ENCODE measurements at places on chromosomes 4 and X. TPM values are rescaled to one million over a fixed set of nuclear protein-coding genes. Genes with fewer than 3 reads are reported as not detected.

Gene CPXCR1
- total RNA-seq = not detected

Gene IL3RA
- total RNA-seq = 11.1 TPM

Gene KCND1
- 0.96 TPM for total RNA-seq

- DNase-seq = no peak
These were observed 17.3 kb downstream of the PARM1 start for GRCh38 chr4:74950200-74950599.

DNA sequence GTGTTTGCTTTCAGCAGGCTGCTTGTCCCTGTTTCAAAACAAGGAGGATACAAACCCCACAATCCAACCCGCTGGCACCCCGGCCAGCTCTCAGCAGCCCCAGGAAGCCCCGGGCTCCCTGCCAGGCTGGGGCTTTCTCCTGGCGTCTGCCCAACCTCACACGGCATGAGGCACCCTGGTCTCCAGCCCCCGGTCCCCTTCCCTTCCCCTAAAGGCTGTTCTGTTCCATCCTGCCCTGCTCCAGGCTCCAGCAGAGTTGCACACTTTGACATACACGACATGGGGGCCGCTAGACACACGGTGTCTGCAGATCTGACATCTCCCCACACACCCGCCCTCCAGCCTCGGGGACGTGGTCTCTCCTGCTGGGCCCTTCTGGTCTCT, 107.7 kb upstream of the ADRA2C start:
- DNase-seq = no peak

DNA sequence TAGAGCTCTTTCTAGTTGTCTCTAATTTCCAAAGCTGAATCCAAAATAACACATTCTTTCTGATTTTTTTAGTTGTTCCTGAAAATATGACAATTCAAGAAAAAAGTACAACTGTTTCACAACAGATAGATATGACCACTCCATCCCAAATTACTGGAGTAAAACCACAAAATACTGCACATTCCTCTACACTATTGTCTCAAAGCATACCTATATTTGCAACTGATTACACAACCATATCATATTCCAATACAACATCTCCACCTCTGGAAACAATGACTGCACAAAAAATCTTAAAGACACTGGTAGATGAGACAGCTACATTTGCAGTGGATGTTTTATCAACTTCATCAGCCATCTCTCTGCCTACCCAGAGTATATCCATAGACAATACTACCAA, 43.6 kb downstream of the ADGRG4 start:
- no peak for DNase-seq

DNA sequence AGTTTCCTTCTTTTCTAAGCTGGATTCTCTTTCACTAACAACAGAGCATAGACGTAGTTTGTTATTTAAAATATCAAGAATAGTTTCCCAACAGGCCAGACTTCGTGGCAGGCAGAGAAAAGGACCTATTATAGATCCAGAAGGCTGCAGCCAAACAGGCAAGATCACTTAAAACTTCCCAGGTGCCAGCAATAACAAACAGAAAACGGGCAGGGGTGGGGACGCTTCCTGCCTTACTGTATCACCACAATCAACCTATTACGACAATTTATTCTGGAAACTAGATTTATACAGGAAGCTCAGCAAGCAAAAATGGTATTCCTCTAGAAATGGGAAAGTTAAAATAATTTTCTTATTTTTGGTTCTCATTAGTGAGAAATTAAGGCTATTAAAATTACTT, 22.1 kb downstream of the RWDD4 start:
- no peak for DNase-seq

DNA sequence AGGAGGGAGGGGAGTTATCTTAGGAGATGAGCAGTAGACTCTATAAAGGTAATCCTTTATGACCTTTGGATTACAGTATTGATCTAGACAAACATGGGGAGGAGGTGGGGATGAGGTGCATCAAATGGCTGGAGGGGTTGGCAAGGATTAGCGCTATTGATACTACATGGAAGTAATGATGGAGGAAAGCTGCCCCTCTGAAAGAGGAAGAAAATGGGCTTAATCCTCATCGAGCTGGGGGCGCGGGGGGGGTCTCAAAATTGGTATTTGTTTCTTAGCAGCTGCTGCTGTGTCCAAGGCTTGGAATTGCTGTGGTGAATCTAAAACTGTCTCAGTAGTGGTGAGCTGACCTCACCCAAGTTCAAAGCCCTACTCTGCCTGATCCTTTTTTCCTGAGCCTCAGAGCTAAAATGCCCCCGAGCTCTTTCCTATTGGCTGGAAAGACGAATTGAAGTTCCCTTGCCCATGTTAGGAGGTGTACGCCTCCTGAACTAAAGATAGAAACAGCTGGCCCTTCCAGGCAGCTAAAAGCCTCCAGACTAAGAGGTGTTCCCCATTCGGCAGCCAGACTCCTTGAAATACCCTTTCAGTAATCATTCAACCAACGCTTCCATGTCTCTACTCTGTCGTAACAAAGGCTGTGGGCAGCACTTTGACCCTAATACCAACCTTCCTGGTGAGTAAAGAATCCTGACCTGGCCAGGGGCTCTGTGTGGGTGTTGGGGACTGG, at the start of gene ITGB1BP2:
ITGB1BP2 (plus strand) TSS at position 556 of the 730 bp plus-strand sequence; CDS start at position 613, 57 bp downstream.
- DNase-seq = no peak

GRCh38 chr4:170827562-170828274, 738.0 kb upstream of the AADAT start:
- no peak for DNase-seq

DNA sequence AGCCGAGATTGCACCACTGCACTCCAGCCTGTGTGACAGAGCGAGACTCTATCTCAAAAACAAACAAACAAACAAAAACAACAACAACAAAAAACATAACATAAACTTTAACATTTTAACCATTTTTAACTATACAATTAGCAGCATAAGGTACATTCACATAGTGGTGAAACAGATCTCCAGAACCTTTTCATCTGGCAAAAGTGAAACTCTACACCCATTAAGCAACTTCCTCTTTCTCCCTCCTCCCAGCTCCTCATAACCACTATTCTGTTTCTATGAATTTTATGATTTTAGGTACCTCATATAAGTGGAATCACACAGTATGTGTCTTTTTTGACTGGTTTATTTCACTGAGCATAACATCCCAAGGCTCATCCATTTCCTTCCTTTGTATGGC, 103.6 kb downstream of the FAM13A start:
- no peak for DNase-seq

DNA sequence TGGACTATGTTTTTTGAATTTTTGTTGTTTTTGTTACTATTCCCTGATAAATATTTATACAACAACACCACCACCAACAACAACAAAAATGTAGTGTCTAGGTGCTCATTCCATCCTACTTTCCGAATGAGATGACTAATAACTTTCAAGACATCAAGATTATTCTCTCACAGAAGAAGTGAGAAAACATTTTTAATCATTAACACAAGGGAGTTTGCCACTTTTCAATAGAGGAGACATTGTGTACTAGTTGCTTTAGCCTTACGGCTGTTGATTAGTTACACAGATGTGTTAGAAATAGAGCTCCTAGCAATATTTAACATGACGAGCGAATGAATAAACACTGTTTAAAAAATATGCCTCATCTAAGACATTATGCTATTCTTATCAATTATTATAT, 898.8 kb downstream of the C4orf33 start:
- no peak for DNase-seq

GRCh38 chrX:50736656-50737055, 77.3 kb downstream of the SHROOM4 start:
- DNase-seq = no peak

DNA sequence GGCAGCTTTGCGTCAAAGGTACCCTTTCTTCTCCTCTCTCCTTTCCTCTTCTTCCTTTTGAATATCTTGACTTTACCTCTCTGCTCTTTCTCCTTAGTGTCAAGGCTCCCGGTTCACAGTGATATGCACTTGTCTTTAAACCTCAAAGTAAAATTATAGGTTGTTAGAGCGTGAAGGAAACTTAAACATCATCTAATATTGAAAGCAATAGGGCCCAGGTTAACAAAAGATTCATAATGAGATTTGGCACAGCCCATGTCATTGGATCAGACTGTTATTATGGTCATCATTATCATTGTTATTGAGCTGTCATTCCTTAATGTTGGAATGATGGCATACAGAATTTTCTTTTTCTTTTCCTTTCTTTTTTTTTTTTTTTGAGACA, 32.5 kb downstream of the FTHL17 start:
- DNase-seq = no peak
